ENCODE measurements at places on chromosomes 7 and 10.

- no peaks in the 10 kb centered on the region for H3K36me3 ChIP-seq
- H3K4me3 ChIP-seq = no peak overlapping the region
- H3K27ac ChIP-seq = no peak overlapping the region
- no peaks in the 10 kb centered on the region for H3K4me1 ChIP-seq
- H3K27me3 ChIP-seq = no peaks in the 10 kb centered on the region
Measured at GRCh38 chr7:142557971-142558582, 191.2 kb upstream of the PRSS1 start.

- no peak for DNase-seq
- H3K36me3 ChIP-seq = no peaks in the 10 kb centered on the region
- no peaks in the 10 kb centered on the region for H3K27me3 ChIP-seq
- no peak overlapping the region for H3K27ac ChIP-seq
- peaks cover 24% of the 10 kb centered on the region for H3K4me1 ChIP-seq
Measured at GRCh38 chr7:74291535-74291934, 2.3 kb downstream of the CLIP2 start.

DNA sequence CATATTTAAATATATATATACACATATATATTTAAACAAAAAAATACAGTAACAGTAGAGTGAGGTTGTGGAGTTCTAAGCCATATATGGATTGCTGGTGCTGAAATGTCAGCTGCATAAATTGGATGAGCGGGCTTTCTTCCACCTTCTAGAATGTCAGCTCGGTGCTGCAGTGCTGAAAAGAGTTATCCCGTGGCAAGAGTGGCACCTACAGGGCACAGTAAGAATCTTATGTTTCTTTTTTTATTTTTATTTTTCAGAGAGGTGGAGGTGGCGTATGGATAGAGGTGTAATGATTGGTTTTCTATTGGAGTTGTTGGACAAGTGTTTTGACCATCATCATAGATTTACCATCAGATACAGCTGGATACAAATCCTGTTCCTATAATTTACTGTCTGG is 86.2 kb upstream of the DYNC1I1 start:
- no peak overlapping the region for H3K27ac ChIP-seq
- no peaks in the 10 kb centered on the region for H3K27me3 ChIP-seq
- H3K4me3 ChIP-seq = no peak overlapping the region
- H3K4me1 ChIP-seq = no peaks in the 10 kb centered on the region
- H3K36me3 ChIP-seq = no peaks in the 10 kb centered on the region
- no peak for DNase-seq

GRCh38 chr10:75611993-75612372 is 180.6 kb downstream of the LRMDA start:
- DNase-seq = no peak
- H3K36me3 ChIP-seq = no peaks in the 10 kb centered on the region
- no peak overlapping the region for H3K4me3 ChIP-seq
- H3K4me1 ChIP-seq = no peaks in the 10 kb centered on the region

DNA sequence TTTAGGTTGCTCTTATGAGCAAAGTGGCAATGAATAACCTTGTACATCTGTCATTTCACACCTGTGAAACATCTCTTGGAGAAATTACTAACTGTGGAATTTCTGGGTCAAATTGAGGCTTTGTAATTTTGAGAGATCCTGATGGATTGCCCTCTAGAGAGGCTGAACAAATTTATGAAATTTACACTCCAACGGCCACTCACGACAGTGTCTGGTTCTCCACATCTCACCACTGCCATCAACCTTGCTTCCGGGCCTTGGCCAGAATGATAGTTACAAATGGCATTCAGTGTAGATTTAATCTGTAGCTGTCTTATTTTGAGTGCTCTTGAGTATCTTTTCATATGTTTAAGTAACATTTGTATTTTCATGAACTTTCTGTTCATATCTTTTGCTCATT is 117.4 kb downstream of the TMEM178B start:
- H3K27ac ChIP-seq = no peak overlapping the region
- H3K4me1 ChIP-seq = no peaks in the 10 kb centered on the region
- no peak for DNase-seq
- H3K36me3 ChIP-seq = no peaks in the 10 kb centered on the region
- H3K27me3 ChIP-seq = no peaks in the 10 kb centered on the region
- no peak overlapping the region for H3K4me3 ChIP-seq

DNA sequence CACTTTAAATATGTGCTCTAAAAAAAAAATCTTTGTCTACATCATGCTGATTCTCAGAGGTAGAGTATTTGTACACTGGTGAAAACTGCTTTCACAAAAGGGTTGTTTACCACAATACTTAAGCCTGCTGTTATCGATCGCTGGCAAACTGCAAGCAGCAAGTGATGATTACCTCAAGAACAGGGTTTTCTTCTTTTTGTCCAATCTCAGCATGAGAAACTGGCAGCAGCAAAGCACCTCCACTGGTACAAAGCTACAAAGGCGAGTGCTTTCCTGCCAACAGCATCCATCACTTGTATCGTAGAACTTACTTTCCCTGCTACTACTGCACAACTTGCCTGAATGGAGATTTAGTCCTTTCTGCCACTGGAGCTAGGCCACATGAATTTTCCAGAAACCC is 276.5 kb downstream of the DGKB start:
- H3K4me1 ChIP-seq = no peaks in the 10 kb centered on the region
- no peak for DNase-seq
- no peak overlapping the region for H3K27ac ChIP-seq

GRCh38 chr10:95297402-95297801 is 6.6 kb upstream of the PDLIM1 start:
- no peak overlapping the region for H3K4me3 ChIP-seq
- no peak overlapping the region for H3K27ac ChIP-seq
- H3K4me1 ChIP-seq = peaks cover 15% of the 10 kb centered on the region
- no peak for DNase-seq

DNA sequence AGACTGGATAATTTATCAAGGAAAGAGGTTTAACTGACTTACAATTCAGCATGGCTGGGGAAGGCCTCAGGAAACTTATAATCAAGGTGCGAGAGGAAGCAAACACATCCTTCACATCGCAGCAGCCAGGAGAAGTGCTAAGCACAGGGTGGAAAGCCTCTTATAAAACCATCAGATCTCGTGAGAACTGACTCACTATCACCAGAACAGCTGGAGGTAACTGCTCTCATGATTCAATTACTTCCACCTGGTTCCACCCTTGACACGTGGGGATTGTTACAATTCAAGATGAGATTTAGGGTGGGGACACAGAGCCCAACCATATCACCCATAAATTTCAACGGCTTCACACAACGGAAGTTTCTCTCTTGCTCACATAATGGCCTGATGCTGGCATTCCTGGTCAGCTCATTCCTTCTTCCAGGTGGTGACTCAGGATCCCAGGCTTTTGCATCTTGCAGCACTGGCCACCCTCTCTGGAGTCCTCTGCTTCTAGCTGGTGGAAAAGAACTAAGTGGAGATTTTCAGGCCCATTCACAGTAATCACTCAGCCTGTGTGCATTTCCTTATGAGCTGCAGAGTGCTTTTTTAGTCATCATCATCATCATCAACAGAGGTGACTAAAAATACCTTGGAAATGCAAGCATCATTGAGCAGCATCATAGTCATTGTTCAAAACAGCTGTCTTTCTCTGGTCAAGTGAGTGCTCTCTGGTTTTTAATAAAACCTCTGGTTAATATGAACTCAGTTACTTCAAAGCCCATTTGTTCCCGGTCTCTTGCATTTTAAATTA is 308.1 kb downstream of the SFMBT2 start:
- H3K36me3 ChIP-seq = no peaks in the 10 kb centered on the region
- H3K4me3 ChIP-seq = no peak overlapping the region
- H3K4me1 ChIP-seq = no peaks in the 10 kb centered on the region
- no peak for DNase-seq
- H3K27ac ChIP-seq = no peak overlapping the region

GRCh38 chr10:100896876-100897461 is 15.8 kb upstream of the SLF2 start:
- no peak overlapping the region for H3K27ac ChIP-seq
- H3K4me1 ChIP-seq = no peaks in the 10 kb centered on the region
- H3K4me3 ChIP-seq = no peak overlapping the region

GRCh38 chr10:24706479-24707118 is 17.1 kb downstream of the ARHGAP21 start:
- no peak for DNase-seq
- no peaks in the 10 kb centered on the region for H3K36me3 ChIP-seq
- H3K27me3 ChIP-seq = no peaks in the 10 kb centered on the region
- no peak overlapping the region for H3K4me3 ChIP-seq

GRCh38 chr10:128375171-128375570 is 248.9 kb upstream of the MKI67 start:
- no peak overlapping the region for H3K4me3 ChIP-seq
- no peaks in the 10 kb centered on the region for H3K36me3 ChIP-seq
- H3K27ac ChIP-seq = no peak overlapping the region
- no peaks in the 10 kb centered on the region for H3K27me3 ChIP-seq

DNA sequence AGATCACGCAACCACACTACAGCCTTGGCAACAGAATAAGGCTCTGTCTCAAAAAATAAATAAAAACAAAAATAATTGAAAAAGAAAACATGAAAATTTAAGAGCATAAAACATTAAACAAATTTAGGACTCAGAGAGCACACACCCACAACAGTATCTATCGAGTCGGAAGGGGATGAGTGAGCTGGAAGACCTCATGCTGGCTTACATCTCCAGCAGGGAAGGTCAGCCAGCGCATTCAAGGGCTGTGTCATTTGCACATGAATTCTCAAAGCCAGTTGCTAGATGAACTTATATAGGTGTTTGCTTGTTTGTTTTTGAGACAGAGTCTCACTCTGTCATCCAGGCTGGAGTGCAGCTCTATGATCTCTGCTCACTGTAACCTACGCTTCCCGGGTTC is 50.3 kb downstream of the SRRM3 start:
- no peaks in the 10 kb centered on the region for H3K27me3 ChIP-seq
- H3K4me3 ChIP-seq = no peak overlapping the region
- DNase-seq = no peak
- H3K4me1 ChIP-seq = no peaks in the 10 kb centered on the region
- no peaks in the 10 kb centered on the region for H3K36me3 ChIP-seq

GRCh38 chr7:55099066-55099820 is 80.4 kb downstream of the EGFR start:
- H3K4me1 ChIP-seq = no peaks in the 10 kb centered on the region
- H3K27me3 ChIP-seq = peaks cover 3% of the 10 kb centered on the region
- H3K4me3 ChIP-seq = no peak overlapping the region
- DNase-seq = no peak

DNA sequence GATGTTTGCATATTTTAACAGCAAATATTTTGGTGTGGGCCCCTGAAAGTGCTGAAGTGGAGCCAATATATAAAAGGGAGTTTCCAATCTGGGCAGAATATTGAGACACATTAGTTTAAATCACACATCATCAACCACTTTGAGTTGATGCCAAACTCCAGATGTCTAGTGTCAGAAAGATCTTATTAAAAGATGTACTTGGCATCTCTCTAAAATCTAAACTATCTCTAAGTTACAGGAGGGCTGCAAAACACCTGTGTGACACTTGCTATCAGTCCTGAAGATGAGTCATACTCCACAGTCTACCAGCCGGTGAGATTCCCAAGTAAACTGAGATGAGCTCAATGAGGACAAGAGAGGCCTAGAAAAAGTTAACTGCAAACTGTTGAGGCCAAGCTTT is 11.4 kb downstream of the JAZF1 start:
- no peak overlapping the region for H3K4me3 ChIP-seq
- no peak for DNase-seq
- H3K36me3 ChIP-seq = no peaks in the 10 kb centered on the region

- H3K4me3 ChIP-seq = no peak overlapping the region
- peaks cover 6% of the 10 kb centered on the region for H3K36me3 ChIP-seq
- H3K27me3 ChIP-seq = no peaks in the 10 kb centered on the region
- peaks cover 8% of the 10 kb centered on the region for H3K4me1 ChIP-seq
- DNase-seq = no peak
Measured at GRCh38 chr10:119383174-119383856, 159.2 kb downstream of the RGS10 start.

GRCh38 chr10:62760401-62760800 is 44.1 kb upstream of the ADO start:
- no peak for DNase-seq
- H3K4me3 ChIP-seq = no peak overlapping the region
- H3K27me3 ChIP-seq = no peaks in the 10 kb centered on the region
- H3K36me3 ChIP-seq = no peaks in the 10 kb centered on the region

GRCh38 chr10:43226441-43226840 is 40.4 kb downstream of the RASGEF1A start:
- H3K4me3 ChIP-seq = no peak overlapping the region
- no peak overlapping the region for H3K27ac ChIP-seq
- peaks cover 46% of the 10 kb centered on the region for H3K4me1 ChIP-seq
- H3K27me3 ChIP-seq = no peaks in the 10 kb centered on the region
- no peak for DNase-seq
- H3K36me3 ChIP-seq = no peaks in the 10 kb centered on the region

DNA sequence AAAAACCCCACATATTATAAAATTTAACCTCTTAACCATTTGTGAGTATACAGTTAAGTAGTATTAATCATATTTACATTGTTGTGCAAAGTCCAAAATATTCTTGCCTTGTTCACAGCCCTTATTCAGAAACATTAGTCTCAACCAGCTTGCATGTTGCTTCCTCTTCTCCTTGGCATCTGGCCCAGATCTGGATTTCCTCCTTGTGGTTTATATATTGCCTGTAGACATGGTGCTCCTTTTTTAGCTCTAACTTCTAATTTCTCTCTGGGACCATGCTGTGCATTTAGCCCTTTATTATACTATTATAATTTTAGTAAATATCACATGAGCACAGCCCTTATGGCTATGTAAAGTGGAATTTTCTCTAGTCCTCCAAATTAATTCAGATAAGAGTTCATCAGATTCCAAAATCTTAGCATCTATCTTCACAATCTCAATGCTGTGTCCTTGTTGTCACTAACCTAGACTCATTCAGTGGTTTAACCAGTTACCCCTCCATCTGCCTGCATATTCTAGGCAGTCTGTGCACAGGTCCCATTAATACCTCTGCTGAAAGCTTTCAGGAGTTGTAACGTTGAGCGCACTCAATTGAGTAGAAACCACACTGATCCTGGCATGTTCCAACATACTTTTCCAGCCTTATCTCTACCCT is 7.9 kb downstream of the CPED1 start:
- H3K4me3 ChIP-seq = no peak overlapping the region
- peaks cover 15% of the 10 kb centered on the region for H3K4me1 ChIP-seq
- peak; percentile 65 for DNase-seq
- H3K27me3 ChIP-seq = peaks cover 4% of the 10 kb centered on the region
- H3K36me3 ChIP-seq = no peaks in the 10 kb centered on the region
- no peak overlapping the region for H3K27ac ChIP-seq

DNA sequence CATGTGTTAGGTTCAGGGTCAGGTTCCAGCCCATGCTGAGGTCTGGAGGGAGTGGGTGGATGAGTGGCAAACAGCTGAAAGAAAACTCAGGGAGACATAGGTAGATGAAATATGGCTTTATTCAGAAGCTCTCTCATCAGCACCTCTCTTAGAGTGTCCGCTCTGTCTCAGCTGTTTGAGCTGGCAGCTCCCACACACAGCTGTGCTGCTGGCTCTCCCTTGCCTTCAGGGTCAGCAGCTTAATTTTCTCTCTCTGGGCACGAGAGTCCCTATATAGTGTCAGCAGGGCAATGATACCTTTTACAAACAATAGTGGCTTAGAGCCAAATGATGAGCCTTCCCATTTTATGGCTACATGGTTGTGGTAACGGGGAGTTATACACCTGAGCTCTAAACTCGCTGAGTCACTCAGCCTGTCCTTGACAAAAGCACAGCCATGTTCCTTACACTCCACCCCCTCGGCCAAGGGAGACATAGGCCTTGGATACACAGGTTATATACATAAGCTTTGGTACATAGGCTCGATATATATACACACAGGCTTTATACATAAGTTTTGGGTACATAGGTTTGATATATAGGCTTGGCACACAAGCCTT is 10.4 kb downstream of the RNF133 start:
- no peaks in the 10 kb centered on the region for H3K4me1 ChIP-seq
- no peak for DNase-seq

- no peaks in the 10 kb centered on the region for H3K27me3 ChIP-seq
- H3K36me3 ChIP-seq = no peaks in the 10 kb centered on the region
- H3K27ac ChIP-seq = no peak overlapping the region
Measured at GRCh38 chr10:80617807-80618206, 80.1 kb downstream of the SH2D4B start.
